Activated naive CD8-positive, alpha-beta T cell treated with anti-CD3 and anti-CD28 coated beads for 36 hours (primary cell): ENCODE measurements at places on chromosomes 16 and 17.
A peak's percentile ranks its signal among the peaks of the same experiment; 100 is the strongest.

DNA sequence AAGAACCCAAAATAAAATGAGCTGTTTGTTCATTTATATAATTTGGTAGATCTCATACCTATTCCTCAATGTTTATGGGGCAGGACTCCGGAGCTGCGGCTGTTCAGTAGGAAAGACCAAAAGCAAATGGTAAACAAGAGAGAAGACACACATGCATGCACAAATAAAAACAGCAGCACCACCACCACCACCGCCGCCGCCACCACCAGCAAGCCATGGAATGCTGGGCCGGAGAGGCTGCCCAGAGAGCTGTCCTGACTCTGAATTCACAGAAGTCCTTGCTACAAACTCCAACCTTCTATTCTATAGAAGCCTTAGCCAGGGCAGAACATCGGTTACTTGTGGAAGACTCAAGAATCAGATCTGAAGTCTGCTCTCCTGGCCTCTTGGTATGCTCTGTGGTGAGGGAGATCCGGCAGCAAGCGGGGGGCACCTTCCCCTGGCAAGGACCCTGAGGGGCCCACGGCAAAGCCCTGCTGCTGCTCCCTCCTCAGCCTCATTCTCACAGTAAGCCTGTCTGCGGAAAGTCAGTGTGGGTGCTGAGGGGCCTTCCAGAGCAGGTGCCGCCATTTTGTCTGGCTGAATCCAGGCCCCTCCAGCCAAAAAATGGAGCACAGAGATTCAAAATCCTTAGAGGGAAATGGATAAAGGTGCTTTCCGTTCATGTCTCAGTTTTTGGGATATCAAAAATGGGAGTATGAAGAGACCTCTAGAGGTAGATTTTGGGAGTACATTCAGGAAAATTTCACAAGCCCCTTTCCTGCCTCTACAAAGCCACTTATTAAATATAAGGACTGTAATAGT lies 6.4 kb upstream of the FOXJ1 start:
- no peaks in the 10 kb centered on the region for H3K27me3 ChIP-seq
- peaks cover 40% of the 10 kb centered on the region for H3K36me3 ChIP-seq
- H3K27ac ChIP-seq, result peak overlapping the region; percentile 93
- no peak overlapping the region for H3K4me3 ChIP-seq
- no peak for DNase-seq

DNA sequence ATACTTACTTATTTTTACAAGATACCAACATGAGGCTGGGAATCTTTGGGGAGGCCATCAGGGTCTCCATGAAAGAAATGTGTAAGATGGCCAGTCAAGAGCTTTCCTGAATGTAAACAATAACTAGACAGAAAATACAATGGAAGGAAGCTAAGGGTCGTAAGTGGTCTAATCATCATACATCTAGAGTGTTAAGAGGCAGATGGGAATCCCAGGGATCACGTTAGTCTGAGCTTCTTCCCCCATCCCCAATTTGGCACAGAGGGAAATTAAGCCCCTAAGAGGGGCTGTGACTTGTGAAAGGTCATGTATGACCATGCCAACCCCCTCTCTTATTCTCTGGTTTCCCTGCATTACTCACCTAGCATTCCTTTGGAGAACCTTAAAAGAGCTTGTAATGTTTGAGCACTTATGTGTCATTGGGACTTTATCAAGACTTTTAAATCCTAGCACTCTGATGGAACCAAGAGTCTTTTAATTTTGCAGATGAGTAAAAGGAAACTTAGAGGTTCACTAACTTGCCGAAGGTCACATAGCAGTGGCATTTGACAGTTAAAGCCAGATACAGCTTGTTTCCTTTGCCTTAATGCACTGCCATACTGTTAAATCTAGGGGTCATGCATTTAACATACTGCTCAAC lies 46.1 kb downstream of the DCUN1D3 start:
- DNase-seq, result no peak
- no peak overlapping the region for H3K27ac ChIP-seq
- peaks cover 5% of the 10 kb centered on the region for H3K4me1 ChIP-seq

GRCh38 chr17:10574324-10574723 lies 24.9 kb upstream of the MYH2 start:
- H3K27me3 ChIP-seq, result peaks cover 12% of the 10 kb centered on the region
- no peak for DNase-seq
- no peak overlapping the region for H3K4me3 ChIP-seq
- H3K27ac ChIP-seq, result no peak overlapping the region
- no peaks in the 10 kb centered on the region for H3K4me1 ChIP-seq

GRCh38 chr17:73281928-73282327 lies 20.2 kb upstream of the CPSF4L start:
- H3K27me3 ChIP-seq, result no peaks in the 10 kb centered on the region
- DNase-seq, result no peak
- H3K4me3 ChIP-seq, result no peak overlapping the region
- H3K4me1 ChIP-seq, result no peaks in the 10 kb centered on the region
- H3K27ac ChIP-seq, result no peak overlapping the region

- H3K27me3 ChIP-seq, result peaks cover 5% of the 10 kb centered on the region
- H3K36me3 ChIP-seq, result no peaks in the 10 kb centered on the region
- no peak overlapping the region for H3K27ac ChIP-seq
- no peaks in the 10 kb centered on the region for H3K4me1 ChIP-seq
- H3K4me3 ChIP-seq, result no peak overlapping the region
- no peak for DNase-seq
These were observed 87.8 kb downstream of the PLCG2 start for GRCh38 chr16:81866820-81867440.

DNA sequence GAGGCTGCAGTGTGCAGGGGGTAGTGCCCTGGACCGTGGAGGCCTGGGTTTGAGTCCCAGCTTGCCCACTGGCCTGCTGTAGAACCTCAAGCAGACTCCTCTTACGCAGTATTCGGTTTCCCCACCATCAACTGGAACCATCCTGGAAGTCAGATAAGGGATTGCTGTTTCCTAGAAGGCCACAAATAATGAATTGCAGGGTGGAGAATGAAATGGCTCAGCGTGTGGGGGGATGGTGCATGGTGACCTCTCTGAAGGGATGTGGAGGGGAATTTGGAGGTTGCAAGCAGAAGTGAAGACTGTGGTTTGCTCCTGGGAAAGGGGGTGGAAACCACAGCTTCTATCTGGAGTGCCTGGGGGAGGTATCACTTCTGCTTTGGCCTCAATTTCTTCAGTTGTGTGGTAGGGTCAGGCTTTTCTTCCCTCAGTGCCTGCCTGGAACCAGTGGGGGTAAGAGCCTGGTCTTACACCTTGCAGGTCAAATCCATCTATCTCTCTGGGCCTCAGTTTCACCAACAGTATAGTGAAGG lies 1.7 kb downstream of the ADGRG5 start:
- H3K27ac ChIP-seq, result no peak overlapping the region
- H3K4me3 ChIP-seq, result no peak overlapping the region
- peaks cover 42% of the 10 kb centered on the region for H3K4me1 ChIP-seq
- H3K27me3 ChIP-seq, result no peaks in the 10 kb centered on the region
